Urothelium cell line (cell line): ENCODE measurements at places on chromosomes 16 and 17.

DNA sequence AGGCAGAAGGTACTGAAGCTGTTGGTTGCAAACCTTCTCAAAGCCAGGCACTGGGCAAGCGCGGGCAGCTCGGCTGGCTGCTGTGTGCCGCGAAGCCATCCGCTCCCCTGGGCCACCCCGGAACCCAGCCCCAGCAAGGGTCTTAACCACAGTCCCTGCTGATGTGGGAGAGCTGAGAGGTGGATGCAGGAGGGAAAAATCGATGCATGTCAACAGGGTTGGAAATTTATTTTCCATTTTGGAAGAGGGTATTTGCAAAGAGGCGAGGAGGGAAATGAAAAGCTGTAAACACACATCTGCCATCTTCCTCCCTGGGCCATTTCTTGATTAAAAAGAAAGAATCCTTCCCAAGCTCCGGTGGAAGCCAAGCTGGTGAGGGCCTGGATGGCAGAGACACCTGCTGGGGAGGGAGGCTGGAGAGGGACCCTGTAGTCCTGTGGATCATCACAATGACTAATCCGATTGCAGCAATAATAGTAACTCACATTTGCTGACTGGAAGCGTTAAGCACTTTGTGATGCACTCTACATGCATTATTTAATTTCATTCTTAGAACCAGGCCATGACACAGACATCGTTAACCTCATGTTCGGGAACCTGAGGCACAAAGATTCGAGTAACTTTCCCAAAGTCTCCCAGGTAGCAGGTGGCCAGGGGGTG, 13.9 kb upstream of the TBX2 start:
- DNase-seq = no peak

DNA sequence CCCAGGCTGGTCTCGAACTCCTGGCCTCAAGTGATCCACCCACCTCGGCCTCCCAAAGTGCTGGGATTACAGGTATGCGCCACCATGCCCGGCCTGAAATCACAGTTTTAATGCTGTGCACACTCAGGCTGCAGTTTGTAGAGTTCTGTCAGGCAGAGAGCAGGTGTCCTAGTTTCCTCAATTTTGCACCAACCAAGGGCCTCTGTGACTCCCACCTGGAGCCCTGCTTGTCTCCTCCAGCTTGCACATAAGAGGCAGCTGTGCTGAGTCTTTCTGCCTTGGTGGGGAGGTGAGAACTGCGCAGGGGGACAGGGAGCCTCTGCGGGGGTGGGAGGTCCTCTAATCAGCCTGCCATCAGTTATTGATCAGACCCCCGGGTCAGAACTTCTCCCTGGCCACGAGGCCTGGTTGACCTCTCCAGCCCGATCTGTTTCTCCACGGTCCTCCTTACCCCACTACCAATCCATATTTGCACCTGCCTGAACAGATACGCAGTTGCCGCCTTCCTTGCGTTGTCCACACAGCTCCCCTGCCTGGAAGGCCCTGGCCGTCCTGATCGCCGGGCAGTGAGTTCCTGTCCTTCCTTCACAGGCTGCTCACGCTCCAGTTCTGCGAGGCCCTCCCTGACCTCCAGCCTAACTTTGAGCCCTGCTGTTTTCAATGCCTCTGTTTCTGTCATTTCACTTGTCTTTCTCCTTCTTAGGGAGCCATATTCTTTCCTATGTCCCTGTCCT, 48.1 kb upstream of the SIAH1 start:
- no peak for DNase-seq

DNA sequence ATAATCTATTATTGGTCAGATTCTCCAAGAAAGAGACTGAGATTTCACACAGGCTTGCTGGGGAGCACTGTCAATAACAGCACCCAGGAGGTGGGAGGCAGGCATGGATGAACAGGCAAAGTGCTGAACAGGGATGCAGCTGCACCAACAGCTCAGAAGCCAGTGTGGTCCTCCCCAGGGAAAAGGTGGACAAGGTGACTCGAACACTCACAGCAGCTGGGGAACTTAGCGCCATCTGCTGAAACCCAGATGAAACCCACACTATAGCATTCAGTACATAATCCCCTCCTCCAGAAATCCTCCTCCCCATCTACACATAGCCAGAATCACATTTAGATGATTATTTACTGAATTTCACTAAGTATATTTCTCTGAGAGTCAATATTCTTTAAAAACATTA, 255.2 kb upstream of the WSB1 start:
- DNase-seq = peak; percentile 35

DNA sequence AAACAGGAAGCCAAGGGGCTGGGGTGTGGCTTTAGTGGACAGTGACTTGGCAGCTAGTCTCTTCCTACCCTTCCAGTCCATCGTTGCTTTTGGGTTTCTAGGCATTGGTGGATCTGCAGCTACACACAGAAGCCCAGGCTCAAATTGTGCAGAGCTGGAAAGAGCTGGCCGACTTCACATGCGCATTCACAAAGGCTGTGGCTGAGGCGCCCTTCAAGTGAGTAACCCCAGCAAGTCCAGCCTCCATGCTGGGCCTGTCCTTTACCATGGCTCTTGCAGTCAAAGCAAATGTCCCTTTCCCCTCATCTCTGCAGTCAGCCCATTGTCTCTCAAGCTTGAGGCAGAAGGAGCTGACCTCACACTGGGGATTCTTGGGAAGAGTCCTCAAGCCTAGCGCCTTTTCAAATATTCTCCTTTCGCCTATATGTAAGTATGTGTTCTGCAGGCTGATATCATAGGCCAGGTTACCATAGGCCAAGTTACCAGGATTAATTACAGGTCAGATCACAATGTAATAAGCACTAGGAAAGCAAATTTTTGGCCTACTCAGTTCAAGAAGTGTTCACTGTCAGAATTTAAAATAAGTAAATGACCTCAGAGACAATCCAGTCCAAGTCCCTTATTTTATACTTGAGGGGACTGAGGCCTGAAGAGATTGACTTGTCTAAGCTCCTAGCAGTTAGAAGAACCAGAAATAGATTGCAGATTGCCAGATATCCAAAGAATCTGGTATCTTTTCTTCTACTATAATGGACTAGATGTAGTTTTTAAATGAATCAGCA, 6.5 kb downstream of the EME1 start:
- no peak for DNase-seq

DNA sequence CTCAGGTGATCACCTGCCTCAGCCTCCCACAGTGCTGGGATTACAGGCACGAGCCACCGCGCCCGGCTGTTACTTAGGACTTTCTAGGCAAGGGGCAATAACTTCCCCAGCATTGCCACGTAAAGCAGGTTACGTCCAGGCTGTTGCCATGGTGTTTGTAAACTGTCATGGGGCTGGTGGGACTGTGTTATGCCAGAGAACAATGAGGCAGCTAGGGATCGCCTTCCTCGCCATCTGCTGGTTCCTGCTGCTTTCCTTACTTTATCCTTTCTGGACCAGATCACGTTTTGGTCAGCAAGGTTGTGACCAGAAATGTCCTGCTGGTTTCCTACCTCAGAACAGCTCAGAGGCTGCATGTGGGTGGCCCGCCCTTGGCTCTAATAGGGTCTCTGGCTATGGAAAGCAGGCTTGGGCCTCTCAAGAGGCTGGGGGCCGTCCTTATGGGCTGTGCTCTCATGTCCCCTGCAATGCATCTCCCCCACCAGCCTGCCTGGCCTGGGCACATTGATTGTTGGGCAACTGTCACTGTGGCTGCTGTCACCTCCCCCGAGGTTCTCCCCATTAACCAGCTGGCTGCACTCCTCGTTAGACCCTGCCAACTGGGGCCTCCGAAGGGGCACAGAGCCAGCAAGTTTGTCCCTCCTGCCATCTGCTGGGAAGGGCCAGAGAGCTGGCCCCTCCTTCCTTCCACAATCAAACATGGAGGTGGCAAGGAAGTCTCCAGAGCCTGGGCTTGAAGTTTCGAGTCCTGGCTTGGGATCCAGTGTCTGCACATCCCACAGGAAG, 28.2 kb upstream of the ZC3H18 start:
- no peak for DNase-seq

DNA sequence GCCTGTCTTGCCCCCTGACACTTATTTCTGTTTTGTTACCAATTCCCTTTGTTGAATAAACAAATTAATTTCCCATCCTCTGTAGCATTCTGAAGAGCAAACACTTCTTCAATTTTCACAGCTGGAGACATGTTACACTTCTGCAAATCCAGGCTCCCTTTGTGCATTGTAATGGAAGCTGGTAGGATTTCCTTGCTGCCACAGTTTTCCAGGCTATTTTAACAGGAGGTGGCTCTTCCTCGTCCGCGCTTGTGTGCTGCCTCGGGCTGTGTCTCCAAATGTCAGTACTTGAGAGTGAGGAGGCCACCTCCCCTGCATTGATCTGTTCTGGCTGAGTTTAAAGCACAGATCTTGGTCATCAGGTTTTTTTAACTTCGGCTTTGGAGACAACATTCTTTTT, 40.0 kb downstream of the SOST start:
- DNase-seq = no peak

- DNase-seq = no peak
Measured at GRCh38 chr17:41942626-41943373, 12.4 kb downstream of the ODAD4 start.
